ENCODE measurements at places on chromosomes 1 and 21.

DNA sequence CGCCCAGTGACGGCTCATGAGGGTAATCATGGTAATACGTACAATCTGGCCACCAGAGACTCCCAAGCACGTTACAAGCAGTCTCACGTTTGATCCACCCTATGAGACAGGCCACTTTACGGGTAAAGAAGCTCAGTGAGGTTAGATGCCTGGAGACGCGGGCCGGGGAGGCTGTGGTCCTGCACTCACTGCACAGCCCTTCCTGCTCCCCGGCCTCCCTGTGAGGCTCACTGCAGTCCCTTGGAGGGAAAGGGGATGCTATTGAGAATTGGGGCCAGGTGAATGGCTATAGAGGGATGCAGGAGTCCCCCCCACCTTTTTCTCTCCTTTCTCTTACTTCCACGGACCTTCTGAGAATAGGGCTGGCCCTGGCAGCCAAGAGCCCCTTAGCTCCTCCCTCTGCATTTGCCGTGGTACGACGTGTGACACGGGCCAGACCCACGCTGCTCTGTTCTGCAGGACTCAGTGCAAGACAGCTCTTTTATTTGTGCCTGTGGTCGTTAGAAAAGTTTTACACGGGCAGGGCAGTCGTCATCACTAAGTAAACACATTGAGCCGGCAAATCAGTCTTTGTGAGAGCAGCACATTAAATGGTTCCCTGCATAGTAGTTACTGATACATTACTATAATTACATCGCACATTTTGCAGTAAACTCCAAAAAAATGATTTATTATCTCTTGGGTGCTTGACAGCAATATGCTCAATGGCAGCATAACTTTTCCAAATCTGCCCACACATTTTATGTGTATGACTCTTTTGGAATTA lies 18.8 kb downstream of the KIF26B start:
- DNase-seq: no peak

DNA sequence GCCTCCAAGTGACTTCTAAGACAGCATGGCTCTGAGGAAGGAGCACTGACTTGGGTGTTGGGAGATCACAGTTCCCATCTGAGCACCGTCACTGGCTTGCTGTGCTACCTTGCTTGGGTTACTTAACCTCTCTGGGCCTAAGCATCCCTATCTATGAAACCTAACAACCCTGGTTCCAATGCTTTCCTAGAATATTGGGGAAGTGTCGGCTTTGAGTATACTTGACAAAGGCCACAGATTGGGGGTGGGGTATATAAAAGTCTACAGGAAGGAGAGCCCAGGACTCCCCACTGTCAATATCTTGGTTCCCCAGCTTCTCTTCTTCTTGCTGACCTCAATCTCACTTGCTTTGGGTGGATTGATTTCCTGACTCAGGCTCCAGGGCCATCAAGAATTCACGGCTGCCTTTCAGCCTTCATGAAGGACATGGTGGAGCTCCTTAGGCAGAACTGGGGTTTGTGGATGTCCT lies 6.3 kb downstream of the TNFRSF1B start:
- DNase-seq: no peak

- no peak for DNase-seq
Observed at GRCh38 chr1:61655453-61655852, 69.5 kb downstream of the TM2D1 start.

DNA sequence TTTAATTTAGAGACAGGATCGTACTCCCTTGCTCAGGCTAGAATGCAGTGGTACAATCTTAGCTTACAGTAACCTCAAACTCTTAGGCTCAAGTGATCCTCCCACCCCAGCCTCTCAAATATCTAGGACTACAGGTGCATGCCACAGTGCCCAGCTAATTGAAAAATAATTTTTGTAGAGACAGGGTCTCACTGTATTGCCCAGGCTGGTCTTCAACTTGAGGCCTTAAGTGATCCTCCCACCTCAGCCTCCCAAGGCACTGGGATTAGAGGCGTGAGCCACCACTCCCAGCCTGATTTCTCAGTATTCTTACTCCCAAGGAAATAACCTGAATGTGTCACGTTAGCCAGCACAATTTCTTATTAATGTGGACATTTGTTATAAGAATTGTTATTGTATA lies 9.8 kb downstream of the RLF start:
- DNase-seq: no peak

DNA sequence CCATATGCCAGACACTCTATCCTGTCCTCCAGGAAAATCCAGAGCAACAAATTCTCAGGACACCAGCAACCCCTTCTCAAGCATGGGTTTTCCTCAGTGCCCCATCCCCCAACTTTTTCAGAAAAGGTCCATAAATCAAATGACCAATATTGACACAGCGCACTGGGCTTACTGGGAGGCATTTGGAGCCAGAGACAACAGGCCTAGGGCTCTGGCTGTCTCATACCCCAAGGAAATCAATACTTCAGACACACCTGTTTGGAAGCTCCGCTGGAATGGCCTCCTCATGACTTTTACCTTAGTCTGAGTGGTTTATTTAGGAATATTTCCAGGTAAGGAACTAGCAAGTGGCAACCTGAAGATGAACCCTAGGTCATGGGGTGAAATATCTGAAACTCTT lies 66.9 kb upstream of the TNR start:
- DNase-seq: no peak

GRCh38 chr1:87410776-87411480 lies 82.2 kb downstream of the LMO4 start:
- DNase-seq: no peak

DNA sequence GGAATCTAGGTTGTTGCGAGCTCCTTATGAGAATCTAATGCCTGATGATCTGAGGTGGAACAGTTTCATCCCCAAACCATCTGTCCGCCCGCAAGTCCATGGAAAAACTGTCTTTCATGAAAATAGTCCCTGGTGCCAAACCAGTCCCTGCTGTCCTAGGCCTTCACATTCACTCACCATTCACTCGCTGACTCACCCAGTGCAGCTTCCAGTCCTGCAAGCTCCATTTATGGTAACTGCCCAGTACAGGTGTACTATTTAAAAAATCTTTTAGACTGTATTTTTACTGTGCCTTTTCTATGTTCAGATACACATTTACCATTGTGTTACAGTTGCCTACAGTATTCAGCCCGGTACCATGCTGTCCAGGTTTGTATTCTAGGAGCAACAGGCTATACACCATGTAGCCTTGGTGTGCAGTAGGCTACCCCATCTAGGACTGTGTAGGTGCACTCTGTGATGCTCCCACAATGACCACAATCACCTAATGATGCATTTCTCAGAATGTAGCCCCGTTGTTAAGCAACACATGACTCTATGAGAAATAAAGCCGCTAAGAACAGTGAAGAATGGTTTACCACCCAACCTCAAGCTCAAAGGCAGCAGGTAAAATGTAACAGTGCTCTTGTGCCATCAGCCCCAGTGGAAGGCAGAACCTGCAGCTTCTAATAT lies 2.4 kb downstream of the ECHDC2 start:
- no peak for DNase-seq

GRCh38 chr1:244614113-244614836 lies 38.7 kb upstream of the DESI2 start:
- DNase-seq: no peak

DNA sequence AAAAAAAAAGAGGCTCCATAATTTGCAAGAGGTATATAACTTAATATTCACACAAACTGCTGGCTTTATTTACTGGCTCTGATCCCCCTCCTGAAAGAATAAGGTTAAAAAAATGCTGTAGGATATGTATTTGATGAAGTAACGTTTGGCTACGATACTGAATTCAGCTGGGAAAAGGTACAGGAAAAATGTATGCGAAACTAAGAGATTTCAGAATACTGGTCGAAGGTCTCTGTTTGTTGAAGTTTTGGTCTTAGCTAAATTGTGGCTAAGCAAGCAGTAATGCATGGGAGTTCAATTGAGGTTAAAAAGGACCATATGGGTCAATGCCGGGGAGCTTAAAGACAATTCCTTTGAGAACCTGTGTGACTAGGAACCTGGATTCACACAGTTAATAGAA lies 355.5 kb upstream of the NCAM2 start:
- no peak for DNase-seq

GRCh38 chr1:121483234-121483633 lies 298.5 kb downstream of the SRGAP2C start:
- DNase-seq: no peak

DNA sequence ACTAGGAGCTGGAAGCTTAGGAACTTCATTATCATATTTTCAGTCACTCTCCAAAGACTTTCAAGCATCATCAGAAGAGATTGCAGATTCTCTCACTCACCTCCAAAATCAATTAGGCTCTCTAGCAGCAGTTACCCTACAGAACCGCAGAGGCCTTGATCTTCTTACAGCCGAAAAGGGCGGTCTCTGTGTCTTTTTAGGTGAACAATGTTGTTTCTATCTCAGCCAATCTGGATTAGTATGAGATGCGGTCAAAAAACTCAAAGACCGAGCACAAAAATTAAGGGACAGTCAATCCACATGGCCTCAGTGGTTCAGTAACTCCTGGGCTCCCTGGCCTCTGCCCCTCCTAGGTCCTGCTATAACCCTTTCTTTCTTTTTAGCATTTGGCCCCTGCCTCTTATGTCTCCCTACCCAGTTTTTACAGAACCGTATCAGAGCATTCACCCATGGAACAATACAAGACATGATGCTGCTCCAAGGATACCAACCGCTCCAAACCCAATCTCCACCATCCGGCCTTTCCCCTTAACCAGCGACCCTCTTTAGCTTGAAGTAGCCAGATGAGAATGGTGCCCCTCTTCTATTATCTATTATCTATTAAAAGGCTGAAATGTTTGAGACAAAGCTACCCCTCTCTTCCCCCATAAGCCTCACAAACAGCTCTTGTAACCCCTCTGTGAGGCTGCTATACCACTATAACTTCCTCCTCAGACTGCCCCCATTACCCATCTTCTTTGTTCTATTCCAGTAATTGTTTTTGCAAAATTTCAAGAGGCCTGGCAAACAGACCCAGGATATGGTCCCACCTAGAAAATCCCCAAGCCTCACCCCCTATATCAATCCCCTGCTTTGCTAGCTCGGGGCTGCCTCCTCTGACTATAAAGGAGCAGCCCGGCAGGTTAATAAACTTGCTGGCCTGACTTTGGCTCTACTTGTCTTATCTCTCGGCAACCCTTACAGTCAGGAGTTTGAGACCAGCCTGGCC lies 18.7 kb upstream of the CA6 start:
- no peak for DNase-seq

DNA sequence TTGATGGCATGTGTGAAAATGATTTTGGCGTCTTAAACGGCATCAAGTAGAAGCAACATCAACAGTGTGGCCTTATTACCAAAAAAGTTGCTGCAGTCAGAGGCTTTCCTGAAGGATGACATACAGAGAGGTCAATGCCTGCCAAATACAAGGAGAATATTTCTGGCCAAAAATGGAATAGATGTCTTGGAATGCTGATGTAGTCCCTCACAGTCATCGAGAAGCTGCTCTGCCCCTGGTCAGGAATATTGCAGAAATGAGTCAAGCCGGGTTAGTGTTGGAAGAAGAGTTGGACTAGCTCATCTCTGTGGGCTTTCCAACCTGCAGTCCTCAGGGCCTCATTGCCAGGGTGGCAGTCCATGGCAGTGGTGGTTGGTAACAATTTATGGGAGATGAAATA lies 42.1 kb downstream of the NOS1AP start:
- no peak for DNase-seq

DNA sequence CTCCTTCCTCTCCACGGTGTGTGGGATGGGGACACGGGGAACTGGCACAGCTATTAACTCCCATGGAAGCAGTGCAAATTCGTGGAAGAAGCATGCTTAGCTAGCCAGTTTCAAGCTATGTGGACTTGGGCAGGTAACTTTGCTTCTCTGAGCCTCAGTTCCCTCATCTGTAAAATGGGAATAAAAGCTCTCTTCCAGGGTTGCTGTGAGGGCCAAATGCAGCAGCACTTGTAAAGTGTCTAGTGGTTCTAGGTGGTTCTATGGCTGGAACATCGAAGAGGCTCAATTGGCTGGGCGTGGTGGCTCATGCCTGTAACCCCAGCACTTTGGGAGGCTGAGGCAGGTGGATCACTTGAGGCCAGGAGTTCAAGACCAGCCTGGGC lies 43.3 kb downstream of the DHRS3 start:
- DNase-seq: no peak

- no peak for DNase-seq
Observed at GRCh38 chr1:110873856-110874255, 908 bp downstream of the CD53 start.

- DNase-seq: no peak
Observed at GRCh38 chr1:160662910-160663309, 16.1 kb upstream of the SLAMF1 start.

DNA sequence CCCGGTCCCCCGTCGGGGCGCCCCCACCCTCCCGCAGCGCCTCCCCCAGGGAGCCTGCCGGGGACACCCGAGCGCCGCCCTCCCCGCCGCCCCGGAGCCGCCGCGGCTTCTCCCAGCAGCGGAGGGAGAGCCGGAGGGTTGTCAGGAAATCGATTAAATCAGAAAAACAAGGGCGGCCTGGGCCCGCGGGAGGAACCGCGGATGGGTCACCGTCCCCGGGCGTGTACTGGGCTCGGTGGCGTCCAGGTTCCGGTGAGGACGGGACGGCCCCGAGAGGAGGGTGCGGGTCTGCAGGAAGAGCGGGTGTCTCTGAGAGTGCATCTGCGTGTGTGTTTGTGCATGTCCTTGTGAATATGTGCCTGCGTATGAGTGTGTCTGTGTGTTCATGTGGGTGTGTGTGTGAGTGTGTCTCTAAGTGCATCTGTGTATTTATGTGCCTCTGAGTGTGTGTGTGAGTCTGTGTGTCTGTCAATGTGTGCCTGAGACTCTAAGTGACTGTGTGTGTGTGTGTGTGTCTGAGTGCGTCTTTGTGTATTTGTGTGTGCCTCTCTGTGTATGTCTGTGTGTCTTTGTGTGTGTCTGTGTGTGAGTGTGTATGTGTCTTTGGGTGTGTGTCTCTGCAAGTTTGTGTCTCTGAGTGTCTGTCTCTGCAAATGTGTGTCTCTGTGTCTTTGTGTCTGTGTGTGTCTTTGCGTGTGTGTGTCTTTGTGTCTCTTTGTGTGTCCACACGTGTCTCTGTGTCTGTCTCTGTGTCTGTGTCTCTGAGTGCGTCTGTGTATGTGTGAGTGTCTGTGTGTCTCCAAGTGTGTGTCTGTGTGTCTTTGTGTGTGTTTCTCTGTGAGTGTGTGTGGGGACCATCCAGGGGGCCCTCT lies 1.1 kb downstream of the SPSB1 start:
- DNase-seq: peak; percentile 27

GRCh38 chr21:35377505-35378090 lies 328.5 kb upstream of the RUNX1 start:
- no peak for DNase-seq

- no peak for DNase-seq
Observed at GRCh38 chr1:76013206-76013581, 61.4 kb upstream of the ST6GALNAC3 start.

- DNase-seq: no peak
Observed at GRCh38 chr1:207405814-207406213, 48.3 kb upstream of the CR2 start.

- no peak for DNase-seq
Observed at GRCh38 chr21:15159382-15160020, 94.7 kb upstream of the NRIP1 start.

DNA sequence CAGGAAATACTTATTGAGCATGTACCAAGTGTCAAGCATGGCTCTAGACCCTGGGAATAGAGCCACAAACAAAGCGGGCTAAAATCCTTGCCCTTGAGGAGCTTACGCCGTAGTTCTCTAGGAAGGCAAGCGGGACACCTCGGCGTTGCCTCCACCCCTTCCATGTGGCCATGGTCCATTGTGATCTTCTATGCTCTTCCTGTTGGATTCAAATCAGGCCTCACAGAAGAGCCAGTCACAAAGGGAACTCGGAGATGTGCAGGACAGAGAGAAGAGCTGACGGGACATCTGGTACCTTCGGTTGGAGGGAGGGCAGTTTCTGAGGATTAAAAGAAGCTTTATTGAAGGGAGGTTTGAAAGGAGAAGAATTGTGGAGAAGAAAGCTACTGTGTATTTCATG lies 129.3 kb downstream of the TMEM53 start:
- DNase-seq: no peak
